GM12892 (cell line): ENCODE measurements at places on chromosomes 6 and 20.

DNA sequence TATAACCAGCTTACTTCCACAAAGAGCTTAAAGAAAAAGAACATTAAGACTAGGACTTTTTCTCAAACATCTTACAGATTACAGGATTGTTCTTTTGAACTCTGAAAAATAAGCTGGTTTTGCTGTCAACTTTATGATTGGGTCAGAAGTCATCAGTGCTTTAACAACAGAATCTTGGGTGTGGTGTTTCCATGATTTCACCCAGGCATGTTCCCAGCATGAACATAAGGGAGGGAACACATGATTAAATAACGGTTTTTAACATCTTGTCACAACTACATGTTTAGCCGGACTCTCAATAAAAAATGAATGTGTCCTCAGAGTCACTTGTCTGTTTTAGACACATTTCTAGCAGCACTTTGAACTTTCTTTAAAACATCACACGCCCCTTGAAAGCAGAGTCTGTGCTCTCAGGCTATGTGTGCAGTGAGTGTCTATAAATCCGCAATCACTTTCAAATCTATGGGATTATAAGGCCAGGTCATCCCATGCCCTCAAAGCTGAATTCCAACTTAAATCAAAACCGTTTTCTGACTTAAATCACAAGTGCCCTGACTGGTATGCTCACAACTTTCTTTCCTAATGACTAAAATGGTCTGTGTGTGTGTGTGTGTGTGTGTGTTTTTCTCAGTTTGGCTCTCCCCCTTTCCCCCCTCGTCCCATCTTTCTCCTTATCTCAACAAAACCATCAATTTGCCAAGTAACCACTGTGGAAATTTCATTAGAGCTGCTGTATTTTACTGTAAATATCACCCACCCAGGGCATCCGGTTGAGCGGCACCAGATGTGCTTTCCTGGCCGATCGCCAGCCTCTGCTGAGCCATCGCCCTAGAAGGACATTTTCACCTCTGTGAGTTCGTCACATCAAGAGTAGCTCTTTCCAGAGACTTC, 216.8 kb upstream of the DTNBP1 start:
- DNase-seq = peak; percentile 36

DNA sequence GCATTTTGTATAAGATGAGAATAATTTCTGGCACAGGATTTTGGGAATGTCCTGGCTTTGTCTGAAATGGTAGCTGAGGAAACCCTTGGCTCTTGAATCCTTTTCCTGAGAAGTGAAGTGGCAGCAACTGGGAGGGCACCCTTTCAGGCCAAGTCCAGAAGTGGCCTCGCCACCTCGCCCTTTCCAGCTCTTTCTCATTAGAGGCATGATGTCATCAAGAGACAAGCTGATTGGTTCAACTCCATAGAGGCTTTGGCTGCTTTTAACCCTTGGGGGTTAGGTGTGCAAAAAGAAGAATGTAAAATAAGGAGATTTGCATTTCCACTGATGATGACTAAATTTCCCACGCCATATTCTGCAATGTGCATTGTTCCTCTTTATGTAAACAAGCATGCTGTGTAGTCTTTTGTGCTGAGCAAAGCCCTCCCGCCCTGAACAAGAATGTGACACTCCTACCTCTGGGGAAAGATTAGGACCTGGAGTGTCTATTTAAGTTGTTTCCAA, 116.5 kb downstream of the TCP11 start:
- DNase-seq = no peak

GRCh38 chr6:133418108-133418507, 177.0 kb downstream of the EYA4 start:
- DNase-seq = no peak

DNA sequence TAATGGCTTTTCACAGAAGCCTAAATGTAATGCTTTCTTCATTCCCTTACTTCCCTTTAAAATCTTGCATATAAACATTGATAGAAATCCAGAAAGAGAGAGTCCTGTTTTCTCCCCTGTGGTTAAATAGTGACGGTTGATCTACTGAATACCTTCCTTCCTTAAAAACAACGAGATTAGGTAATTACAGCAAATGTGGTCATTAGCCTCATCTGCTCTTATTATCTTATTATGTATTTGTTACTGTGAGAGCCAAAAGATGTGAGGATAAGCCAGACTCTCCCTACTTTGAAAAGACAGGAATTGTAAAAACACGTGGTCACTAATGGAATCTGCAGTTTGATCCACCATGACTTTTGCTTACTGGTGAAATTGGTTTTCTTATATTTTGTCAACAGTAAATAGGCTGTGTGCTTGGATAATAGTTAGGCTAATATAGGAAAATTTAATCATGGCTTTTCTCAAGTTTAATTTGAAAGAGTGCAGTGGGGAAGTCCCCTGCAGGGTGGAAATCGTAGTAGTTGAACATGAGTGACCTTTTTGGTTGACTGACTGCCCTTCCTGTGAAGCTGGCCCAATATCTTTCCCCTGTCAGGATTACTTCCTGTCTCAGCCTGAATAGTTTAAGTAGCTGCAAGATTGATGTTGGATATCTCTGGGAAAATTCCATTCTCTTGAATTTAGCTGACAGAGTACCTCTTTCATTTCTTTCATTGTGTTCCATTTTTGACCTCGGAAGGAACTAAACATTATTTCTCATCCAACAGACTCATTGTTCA, 62.8 kb downstream of the JARID2 start:
- no peak for DNase-seq

- DNase-seq = no peak
Measured at GRCh38 chr20:52590100-52590499, 382.1 kb upstream of the TSHZ2 start.
